ENCODE measurements at places on chromosomes 7 and 10. TPM values are rescaled to one million over a fixed set of nuclear protein-coding genes. Genes with fewer than 3 reads are reported as not detected.

Gene CAMK1D
- 8.5 TPM for total RNA-seq

Gene SHTN1
- 20.2 TPM for total RNA-seq

Gene TMEM184A
- total RNA-seq, result 8.1 TPM

Gene PNLIPRP1
- not detected for total RNA-seq

Gene ENTPD1
- 0.07 TPM for total RNA-seq

Gene HECW1
- 15.3 TPM for total RNA-seq

Gene LRRC18
- total RNA-seq, result not detected

Gene RELN
- 0.05 TPM for total RNA-seq

Gene EIF4EBP2
- total RNA-seq, result 13.6 TPM

Gene CFAP43
- 0.15 TPM for total RNA-seq

Gene GPR85
- not detected for total RNA-seq

Gene SEPHS1
- total RNA-seq, result 79.8 TPM

Gene LIPM
- not detected for total RNA-seq

All from A549 treated with AZD2906 at 1 μM for 4 hours (cell line).